Hepatocyte (in vitro differentiated cells): ENCODE measurements at places on chromosomes 6 and 20.
A peak's percentile ranks its signal among the peaks of the same experiment; 100 is the strongest.

DNA sequence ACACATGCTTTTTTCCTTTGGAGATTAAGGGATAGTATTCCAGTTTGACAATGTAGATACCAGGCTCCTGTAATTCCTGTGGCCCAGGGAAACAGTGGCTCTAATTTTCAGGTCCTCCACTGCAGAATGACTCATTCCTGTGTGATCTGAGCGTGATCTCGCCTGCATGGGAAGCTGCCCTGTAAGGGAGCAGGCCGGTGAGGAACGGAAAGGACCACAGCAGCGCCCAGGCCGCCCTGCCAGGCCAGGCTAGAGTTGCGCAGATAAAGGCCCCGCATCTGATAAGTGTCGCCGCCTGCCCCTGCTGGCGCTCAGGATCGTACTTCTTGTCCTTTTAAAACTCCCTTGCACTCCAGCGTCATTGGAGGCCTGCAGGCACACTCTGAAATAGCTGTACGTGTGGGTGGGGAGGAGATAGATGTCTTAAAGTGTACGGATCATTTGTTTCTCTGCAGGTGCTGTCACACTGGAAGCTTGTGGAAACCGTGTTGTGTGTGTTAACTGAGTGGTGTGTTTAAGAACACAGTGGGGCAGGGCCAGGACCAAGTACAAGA, 60.7 kb downstream of the SYNJ2 start:
- peak; percentile 84 for DNase-seq

- DNase-seq: no peak
Measured at GRCh38 chr6:130781557-130781956, 45.6 kb upstream of the SMLR1 start.

DNA sequence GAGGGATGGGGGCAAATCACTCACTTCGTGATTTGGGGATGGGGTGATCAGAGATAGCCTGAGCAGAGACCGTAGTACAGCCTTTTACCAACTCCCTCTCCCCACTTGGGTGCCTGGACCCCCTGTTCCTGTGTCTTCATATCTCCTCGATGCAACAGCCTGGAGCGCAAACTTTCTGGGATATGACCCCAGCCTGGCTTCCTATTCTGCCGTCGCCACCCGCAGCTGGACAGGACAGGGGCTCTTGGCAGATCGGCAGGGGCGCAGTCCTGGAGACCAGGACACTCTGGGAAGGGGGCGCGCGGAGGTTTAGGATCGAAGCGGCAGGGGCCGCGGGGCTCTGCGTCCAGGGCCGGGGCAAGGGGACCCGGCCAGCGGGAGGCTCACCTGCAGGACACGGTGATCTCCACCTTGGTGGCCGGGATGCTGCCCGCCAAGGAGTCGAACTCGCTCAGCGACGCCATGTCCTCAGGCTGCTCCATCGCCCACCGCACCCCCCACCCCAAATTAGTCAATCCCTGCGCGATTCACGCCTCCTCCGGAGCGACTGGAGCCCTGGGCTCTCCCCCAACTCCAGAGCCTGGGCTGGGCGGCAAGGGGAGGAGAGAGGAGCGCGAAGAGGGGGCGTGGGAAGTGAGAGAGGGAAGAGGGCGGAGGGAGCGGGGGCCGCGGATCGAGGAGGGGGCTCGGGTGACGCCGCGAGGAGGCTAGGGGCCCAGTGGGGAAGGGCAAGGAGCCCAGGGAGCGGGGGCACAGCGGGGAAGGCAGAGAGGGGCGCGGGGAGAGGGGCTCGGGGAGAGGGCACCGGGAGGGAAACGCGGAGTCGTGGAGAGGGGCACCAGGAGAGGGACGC, at the start of gene CPNE5:
Gene CPNE5, minus strand, starts transcription at position 549 of the 853 bp plus-strand sequence. Its CDS starts 67 bp downstream, at position 482.
- peak; percentile 57 for DNase-seq

- DNase-seq: no peak
Measured at GRCh38 chr6:162857326-162857725, 129.6 kb downstream of the PACRG start.

DNA sequence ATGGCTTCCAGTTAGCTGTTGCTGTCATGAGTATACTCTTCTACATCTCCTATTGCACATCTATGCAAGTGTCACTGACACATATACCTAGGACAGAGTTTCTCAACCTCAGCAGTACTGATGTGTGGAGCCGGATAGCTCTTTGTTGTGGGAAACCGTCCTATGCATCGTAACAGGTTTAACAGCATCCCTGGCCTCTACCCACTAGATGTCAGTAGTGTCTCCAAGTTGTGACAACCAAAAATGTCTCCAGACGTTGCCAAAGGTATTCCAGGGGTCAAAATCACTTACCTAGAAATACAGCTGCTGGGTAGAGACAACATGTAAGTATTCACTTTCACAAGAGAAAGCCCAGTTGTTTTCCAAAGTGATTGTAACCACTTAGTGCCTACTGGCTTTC, 637.6 kb downstream of the RNF144B start:
- DNase-seq: peak; percentile 79

DNA sequence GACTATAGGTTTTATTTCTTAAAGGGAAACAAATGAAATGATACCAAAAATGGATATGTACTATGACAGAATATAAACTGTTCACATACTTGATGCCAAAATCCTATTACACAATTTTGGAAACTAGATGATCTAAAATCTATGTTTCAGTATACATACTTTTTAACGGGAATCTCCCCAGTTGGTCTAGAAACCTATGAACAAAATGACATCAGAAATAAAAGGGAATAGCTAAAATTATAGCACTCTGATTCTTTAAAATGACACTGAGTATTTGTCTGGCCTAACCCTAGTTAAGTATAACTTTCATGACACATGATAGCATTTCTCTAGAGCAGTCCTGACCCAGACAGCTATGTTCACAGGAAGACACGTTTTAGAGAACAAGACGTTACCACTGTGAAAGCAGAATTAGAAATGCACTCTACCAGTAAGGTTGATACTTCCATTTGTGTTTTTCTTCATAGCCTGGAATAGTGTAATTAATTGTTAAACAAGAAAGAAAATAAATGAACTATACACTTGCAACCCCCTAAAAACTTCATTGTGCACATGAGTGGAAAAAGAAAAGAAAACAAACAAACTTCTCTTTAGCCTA, 3.3 kb downstream of the OSER1 start:
- DNase-seq: no peak

DNA sequence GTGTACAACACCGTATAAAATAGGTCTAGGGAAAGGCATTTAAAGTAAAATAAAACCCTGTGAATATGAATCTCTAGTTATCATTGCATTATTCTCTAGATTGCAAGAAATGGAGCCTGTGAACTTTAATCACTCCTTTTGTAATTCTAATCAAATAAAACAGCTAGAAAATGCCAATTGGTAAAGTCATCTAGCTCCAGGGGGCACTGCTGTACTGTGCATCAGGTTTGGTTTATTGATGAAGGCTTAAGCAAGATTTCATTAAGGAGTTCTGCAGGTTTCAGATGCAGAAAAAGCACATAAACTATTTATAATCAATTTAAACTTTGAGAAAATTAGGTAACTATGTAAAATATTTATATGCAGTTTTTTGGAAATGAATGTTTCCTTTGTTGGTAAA, 645.0 kb downstream of the PHF3 start:
- peak; percentile 30 for DNase-seq

GRCh38 chr20:1526896-1527295, 30.6 kb downstream of the SIRPD start:
- no peak for DNase-seq

DNA sequence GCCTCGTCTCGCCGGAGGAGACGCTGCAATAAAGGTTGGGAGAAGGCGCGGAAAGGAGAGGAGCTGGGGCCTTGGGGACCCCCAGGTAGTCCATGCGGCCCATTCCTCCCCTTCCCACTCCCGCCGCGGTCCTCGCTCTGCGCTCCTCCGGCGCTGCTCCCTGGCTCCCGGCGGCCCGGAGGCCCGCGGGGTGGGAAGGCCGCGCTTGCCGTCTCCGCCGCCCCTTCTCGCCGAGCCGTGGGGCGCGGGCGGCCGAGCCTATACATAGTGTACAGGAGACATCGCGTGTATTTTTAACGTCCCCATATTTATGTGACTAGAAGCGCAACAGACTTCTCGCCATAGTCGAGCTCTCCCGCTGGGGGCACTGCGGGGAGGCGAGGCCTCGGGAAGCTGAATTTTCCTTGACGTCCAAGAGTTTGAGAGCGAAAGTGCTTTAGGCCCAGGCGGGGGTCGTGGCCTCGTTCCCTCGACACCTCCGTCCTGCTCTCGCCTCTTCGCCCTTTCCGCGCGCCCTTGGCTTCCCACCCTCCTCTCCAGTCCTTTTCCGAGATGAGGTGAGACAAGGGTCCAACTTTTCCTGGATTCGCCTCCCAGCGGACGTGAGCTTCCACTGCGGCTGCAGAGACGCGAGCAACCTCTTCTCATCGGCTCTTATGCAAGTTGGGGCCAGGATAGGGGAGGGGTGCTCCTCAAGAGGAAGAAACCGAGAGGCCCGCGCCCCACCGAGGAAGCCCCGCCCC, 29.0 kb downstream of the SLC12A5 start:
- DNase-seq: peak; percentile 68

DNA sequence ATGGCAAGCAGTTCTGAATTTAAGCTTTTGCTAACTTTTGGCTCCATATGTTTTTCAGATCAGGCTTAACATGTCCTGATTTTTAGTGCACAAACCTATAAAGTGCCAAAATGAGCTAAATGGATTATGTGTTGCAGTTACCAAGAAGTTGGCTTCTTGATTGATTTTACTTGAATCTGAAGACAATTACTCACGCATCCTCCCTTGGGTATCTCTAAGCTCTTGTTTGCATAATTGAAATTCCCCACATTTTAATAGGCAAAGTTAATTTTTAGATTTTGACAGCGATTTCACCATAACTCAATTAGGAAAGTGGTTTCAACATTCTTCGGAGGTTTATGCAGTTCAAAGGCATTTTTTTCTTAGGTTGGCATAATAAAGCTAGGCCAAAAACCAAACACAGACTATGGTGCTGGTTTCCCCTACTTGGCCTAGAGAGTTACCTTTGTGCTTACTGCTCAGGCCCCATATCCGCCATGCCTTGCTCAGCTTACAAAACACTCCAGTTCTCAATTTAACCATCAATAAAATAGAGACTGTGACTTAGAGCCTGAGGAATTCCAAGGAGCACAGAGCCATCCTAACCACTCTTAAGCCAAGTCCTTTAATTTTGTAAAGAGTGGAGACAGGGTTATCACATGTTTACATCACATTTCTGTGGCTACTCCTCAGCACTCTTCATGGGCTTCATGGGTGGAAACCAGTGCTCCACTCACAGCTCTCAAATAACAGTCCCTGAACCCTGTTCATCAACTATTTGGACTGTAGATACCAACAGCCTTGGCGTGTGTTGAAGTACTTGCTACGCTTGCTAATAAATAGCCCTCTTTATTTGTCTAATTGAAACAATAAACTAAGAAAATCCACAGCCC, 32.1 kb downstream of the LAMA4 start:
- no peak for DNase-seq

GRCh38 chr6:148760568-148761526, 14.0 kb downstream of the UST start:
- DNase-seq: peak; percentile 55

- DNase-seq: no peak
Measured at GRCh38 chr20:1508574-1508973, 17.4 kb upstream of the SIRPB2 start.

DNA sequence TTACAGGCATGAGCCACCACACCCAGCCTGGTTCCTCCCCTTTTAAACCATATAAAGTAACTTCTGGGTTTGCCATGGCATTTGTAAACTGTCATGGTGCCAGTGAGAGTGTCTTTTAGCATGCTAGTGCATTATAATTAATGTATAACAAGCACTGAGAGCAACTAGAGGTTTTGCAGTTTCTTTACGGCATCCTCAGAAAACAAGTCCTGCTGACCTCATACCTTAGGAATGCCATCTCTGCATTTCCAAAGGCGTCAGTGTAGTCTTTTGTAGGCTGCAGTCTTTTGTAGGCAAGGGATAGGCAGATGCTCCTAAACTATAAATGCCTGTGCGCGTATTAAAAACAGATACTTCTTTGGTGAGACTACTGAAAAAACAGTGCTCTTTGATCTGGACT, 75.0 kb upstream of the EZR start:
- peak; percentile 81 for DNase-seq

DNA sequence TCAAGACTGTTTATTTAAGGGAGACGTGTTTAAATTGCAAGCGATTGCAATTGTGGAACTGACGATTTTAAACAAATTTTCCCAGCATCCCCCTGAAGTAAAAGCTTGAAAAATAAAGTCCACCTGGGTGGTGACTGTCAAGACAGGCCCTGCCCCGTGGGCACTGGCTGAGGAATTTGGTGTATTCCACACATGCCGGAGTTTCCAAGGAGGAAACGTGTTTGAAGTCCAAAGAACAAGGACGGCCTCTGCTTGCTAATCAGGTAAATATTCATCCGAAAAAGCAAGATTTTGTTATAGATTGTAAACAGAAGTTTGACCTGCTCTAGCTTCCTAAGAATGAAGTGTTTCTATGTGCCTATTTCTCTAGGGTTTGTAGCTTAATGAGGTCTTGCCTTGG, 505.1 kb downstream of the QKI start:
- no peak for DNase-seq

DNA sequence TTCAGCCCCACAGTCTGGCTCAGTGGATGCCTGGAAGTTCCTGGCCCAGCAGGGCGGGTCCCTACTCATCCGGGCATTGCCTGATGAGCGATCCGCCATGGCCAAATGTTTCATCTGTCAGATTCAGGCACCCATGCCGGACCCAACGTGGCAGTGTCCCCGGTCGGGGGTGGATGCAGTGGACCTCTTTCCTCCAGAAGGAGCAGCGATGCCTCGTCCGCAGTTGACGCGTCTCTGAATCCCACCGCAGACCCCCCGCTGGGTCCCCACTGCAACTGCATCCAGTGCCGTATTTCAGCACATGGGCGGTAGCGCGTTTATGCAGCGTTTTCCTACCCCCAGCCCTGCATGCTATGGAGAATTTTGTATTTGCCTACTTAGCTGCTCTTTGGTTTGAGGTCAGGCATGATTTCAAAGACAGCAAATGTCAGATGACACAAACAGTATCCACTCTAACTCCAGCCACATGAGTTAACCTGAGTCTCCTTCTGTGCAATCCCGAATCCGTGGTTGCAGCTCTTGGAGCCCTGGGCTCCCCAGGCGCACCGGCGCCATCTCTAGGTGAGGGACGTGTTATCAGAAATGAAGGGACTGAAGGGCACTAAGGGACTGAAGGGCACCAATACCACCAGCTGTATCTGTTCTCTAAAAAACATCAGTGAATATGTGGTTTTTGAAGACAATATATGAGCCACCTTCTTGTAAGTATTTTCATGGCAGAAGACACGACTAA, 72.6 kb upstream of the THBS2 start:
- peak; percentile 47 for DNase-seq

- peak; percentile 88 for DNase-seq
Measured at GRCh38 chr20:51022803-51023616, at the start of gene KCNG1. TSS of gene KCNG1 (minus strand) at chr20:51023107. CDS start at chr20:51010338, 12,769 bp downstream.

GRCh38 chr6:37433657-37434271, 743 bp downstream of the CMTR1 start:
- DNase-seq: peak; percentile 15

GRCh38 chr6:44260011-44260410, 2.7 kb upstream of the SLC35B2 start:
- no peak for DNase-seq
